ENCODE measurements at places on chromosomes 6 and 20.

GRCh38 chr6:128259029-128259724 lies 261.2 kb downstream of the PTPRK start:
- DNase-seq: no peak

DNA sequence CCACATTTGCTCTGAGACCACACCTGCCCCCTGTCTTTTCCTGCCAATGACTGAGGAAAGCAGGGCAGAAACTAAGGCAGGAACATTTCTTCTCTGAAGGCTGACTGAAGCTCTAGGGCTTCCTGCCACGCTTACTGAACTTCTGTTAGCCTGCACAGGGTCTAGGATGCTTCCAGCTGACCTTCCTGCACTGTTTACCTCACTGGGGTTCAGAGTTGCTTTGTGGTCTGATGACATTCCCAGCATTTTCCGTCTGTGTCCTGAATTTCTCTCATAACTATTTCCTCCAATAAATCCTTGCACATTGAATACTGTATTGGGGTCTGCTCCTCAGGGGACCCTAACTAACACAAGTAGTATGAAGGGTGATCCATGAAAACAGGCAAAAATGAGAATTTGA lies 29.5 kb upstream of the HLA-A start:
- DNase-seq: no peak

DNA sequence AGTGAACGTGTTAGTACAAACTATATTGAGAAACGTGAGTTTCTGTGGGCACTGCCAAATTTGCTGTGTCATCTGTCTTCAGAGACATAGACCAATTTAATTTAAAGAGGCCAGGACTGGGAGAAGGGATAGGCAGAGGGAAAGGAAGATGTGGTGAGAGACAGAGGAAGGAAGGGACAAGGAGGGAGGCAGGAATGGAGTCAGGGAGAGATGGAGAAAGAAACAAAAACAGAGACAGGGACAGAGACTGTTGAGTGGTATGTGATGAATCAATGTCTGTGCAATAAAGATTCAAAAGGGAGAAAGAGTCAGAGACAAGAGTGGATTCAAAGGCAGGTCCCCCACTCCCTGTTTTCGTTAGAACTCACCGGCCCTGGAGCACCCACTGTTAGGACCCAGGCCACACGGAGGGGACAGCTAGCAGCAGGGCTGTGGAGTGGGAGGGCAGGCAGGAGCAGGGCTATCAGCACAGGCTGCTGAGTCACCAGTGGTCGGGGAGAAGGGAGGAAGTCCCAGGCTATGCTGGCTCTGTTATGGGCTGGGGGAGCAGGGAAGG lies 51.6 kb upstream of the CHD6 start:
- DNase-seq: no peak

DNA sequence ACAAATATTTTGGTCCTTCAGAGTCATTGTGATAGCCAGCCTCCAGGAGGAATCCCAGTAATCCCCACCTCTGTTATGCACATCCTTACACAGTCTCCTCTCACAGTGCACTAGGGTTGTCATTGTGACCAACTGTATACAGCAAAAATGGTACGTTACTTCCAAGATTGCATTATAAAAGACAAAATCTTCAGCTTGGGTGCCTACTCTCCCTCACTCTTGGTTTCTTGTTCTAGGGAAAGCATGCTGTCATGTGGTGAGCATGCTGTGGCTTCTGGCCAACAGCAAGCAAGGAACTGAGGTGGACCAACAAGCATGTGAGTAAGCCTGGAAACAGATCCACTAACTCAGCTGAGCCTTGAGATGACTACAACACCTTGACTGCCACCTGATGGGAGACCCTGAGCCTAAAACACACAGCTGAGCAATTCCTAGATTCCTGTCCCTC lies 130.1 kb upstream of the DST start:
- DNase-seq: no peak

Data from activated CD8-positive, alpha-beta memory T cell treated with anti-CD3 and anti-CD28 coated beads for 4 hours (primary cell).